WTC11 (cell line): ENCODE measurements at places on chromosomes 11 and 22.
A peak's percentile ranks its signal among the peaks of the same experiment; 100 is the strongest.

GRCh38 chr11:123062892-123063825, 1.2 kb upstream of the HSPA8 start:
- no peaks in the 10 kb centered on the region for H3K27me3 ChIP-seq
- H3K4me1 ChIP-seq = peaks cover 52% of the 10 kb centered on the region
- peak overlapping the region; percentile 99 for H3K27ac ChIP-seq
- H3K4me3 ChIP-seq = peak overlapping the region; percentile 96
- DNase-seq = no peak
- peaks cover 40% of the 10 kb centered on the region for H3K36me3 ChIP-seq

GRCh38 chr11:112822478-112823274, 138.5 kb upstream of the NCAM1 start:
- H3K4me3 ChIP-seq = peak overlapping the region; percentile 47
- H3K27me3 ChIP-seq = peaks cover 39% of the 10 kb centered on the region
- peak overlapping the region; percentile 85 for H3K27ac ChIP-seq
- H3K36me3 ChIP-seq = peaks cover 43% of the 10 kb centered on the region
- DNase-seq = peak; percentile 77
- peaks cover 86% of the 10 kb centered on the region for H3K4me1 ChIP-seq

DNA sequence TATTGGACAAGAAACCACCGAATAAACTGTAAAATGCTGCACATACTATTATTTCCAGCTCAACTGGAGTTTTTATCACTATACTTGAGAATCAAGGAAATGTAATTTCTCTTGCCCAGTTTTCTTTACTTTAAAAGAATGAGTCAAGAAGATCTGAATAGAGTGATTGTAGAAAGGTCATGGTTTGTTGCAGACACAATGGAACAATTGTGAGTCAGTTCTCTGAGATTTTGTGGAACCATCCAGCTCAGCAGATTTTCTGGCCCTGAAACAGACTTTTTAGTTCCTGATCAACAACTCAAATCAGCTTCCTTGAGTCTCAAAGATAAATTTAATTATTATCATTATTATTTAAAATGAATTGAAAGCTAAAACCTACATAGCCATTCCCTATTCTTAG, 1.3 kb downstream of the TCN1 start:
- no peaks in the 10 kb centered on the region for H3K4me1 ChIP-seq
- DNase-seq = no peak
- no peak overlapping the region for H3K4me3 ChIP-seq

DNA sequence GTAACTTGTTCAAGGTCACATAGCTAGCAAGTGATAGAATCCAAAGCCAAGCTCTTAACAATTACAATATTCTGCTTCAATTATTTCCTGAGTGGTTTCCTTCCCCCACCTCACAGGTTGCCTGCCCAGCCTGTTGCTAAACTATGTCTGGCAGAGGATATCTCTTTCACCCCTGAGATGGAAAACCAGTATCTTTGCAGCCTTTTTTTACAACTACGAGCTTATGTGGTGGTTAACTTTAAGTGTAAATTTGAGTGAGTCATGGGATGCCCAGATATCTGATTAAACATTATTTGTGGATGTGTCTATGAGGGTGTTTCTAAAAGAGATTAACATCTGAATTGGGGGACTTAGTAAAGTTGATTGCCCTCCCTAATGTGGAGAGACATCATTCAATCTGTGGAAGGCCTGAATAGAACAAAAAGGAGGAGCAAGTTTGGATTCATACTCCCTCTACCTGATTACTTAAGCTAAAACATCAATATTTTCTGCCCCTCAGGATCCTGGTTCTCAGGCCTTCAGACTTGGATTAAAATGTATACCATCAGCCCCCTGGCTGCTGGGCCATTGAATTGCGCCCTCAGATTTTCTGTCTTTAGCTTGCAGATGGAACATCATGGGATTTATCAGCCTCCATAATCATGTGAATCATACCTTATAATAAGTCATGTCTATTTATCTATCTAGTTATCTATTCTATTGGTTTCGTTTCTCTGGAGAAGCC, 911.9 kb downstream of the METTL15 start:
- H3K4me1 ChIP-seq = peaks cover 17% of the 10 kb centered on the region
- no peaks in the 10 kb centered on the region for H3K36me3 ChIP-seq
- H3K4me3 ChIP-seq = no peak overlapping the region
- DNase-seq = peak; percentile 19

DNA sequence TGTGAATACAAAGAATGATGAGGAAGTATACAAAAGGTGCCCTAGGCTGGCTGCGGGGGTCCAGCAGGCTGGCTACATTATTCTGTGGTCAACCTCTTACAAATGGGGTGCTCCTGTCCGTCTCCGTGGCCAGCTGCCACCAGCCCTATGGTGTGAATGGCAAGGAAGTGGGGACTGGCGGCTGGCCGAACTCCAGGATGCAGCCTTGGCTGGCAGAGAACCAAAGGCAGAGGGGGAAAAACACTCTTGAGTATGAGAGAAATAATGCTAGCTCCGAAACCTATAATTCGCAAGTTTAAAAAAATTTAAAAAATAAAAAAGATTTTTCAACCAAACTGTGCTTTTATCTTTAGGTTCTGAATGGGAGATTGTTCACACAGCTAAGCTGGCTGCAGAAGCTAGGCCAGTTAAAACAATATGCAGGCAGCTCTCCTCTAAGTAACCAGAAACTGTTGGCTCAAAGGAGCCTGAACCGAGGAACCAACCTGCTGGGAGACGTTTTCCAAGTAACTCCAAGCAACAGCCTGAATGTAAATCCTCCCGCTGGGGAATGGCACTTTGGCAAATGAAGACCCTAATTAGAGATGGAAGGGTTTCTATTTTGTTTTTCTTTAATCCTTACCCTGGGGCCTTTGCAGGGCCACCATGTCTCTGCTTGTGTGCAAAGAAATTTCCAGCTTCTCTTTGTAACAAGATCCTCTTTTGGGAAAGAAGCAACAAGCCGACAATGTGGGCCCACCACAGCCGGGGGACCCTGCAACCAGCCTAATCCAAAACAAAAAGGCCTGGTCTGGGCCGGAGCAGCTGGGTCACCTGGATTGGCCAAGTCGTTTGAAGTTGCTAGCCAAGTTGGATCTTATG, 50.2 kb downstream of the C22orf31 start:
- H3K4me3 ChIP-seq = no peak overlapping the region
- H3K4me1 ChIP-seq = peaks cover 80% of the 10 kb centered on the region
- H3K27ac ChIP-seq = peak overlapping the region; percentile 89
- DNase-seq = no peak
